ENCODE measurements at places on chromosomes 13 and 19. TPM values are rescaled to one million over a fixed set of nuclear protein-coding genes. Genes with fewer than 3 reads are reported as not detected.

DNA sequence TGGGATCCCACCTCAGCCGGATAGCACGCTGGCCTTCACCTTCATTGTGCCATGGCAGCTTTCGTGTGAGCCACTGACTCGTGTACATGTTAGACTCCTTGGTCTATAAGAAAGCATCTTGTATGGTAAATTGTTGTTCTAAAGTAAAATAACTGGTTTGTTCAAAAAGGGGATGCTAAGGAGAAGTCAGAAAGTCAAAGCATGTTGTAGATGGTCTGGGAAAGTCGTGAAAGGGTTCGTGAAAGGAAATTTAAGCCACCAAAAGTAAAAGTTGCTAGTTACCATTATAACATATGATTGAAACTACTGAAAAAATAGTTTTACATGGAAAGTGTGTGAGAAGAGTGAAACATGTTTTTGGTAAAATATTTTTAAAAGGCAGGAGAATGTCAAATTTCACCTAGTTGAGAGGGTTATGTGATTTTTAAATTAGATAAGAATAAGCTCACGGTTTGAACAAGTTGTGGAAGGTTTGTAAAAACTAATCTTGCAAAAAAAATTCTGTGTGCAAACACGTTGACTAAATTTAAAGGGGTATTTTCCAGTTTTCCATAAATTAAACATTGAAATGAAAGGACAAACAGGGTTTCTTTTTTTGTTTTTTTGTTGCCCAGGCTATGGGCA lies 23.4 kb downstream of the DPRX start:
- DNase-seq = no peak

DNA sequence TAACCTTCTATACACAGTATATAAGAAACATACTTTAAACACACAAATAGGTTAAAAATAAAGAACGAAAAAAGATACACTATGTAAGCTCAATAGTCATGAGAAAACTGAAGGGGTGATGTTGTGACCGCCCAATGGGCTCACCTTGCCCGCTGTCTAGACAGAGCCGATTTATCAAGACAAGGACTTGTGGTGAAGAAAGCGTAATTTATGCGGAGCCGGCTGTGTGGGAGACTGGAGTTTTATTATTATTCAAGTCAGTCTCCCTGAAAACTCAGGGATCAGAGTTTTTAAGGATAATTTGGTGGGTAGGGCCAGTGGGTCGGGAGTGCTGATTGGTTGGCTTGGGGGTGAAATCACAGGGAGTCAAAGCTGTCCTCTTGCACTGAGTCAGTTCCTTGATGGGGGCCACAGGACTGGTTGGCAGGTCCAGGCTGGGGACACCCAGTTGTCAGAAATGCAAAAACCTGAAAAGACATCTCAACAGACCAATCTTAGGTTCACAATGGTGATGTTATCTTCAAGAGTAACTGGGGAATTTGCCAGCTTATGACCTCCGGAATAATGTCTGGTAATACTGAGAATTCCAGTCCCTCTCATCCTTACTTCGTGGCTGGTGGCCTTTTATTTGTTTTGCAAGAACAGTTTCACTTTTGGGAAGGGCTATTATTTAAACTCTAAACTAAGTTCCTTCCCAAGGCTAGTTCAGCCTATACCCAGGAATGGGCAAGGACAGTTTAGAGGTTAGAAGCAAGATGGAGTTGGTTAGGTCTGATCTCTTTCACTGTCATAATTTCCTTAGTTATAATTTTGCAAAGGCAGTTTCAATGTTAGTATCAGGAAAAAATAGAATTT lies 96.6 kb downstream of the UBL3 start:
- no peak for DNase-seq

GRCh38 chr19:16429066-16429758 lies 42.6 kb downstream of the EPS15L1 start:
- DNase-seq = no peak

- no peak for DNase-seq
Observed at GRCh38 chr19:3207461-3208242, 16.8 kb upstream of the CELF5 start.

DNA sequence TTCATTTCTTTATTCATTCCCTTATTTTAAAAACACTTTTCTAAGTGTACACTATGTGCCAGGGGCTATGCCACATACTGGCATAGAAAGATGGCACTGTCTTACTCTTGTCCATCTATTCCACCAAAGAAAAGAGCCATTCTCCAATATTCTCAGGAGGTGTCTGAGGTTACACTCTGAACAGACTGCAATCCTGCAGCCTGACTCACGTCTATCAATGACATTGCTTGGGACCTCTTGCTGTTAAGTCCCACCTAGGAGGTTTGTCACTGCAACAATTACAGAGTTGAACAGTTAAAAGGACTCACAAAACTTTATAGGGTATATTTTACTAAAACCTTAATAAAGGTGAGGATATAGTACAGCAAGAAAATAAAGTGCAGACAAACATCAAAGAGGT lies 512.9 kb upstream of the HTR2A start:
- DNase-seq = no peak

DNA sequence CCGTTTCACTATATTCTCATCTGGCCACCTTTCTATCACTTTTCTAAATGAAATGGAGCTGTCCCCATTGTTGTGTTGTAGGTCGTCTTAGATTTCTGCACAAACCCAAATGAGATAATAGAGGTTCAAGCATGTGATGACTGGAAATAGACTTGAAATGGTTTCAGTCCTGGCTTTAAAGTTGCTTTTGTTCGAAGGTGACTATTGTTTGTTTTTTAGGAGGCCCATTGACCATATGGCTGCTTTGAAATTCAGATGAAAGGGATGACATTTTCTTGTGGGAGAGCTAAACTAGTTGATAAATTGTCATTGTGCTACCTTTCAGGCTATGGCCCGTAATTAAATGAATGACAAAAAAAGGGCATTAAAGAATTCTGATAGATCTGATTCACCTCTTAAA lies 583.7 kb downstream of the GPC6 start:
- DNase-seq = no peak

DNA sequence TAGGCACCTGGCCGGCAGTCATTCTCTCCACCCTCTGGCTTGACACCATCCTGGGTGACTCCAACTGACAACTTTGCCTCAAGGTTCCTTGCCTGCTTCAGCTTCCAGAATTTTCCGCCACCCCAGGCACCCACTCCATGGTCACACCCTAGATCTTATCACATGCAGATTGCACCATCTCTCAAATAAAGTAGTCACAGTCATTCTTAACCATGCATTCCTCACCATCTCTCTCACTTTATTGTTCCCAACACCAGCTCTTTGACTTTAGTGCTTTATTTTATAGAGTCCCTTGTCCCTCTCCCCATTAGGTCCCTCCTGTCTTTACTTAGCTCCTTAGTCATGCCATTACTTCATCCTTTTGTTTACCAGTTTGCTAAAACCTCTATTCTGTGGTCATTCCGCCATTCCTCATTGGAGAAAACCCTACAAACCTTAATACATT lies 351.7 kb downstream of the SPRY2 start:
- no peak for DNase-seq

- DNase-seq = no peak
Observed at GRCh38 chr19:277131-277530, 14.1 kb downstream of the PLPP2 start.

- DNase-seq = no peak
Observed at GRCh38 chr19:41646589-41647204, 19.8 kb upstream of the CEACAM4 start.

DNA sequence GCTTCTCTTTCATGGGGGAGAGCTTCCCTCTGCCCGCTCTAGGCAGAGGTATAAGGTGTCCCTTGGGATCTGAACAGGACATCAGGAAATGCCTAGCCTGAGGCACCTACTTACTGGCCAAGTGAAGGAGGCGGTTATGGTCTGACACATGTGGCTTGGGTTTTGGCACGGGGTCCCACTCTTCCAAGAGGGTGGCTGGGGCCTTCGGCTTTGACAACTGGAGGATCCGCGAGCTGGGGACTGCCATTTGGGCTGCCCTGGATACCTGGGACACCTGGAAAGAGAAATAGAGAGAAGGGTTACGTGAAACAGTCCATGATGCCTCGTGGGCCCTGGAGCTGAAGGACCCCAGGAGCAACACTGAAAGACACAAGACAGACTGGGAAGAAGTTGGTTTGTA lies 22.4 kb upstream of the MIER2 start:
- no peak for DNase-seq

- no peak for DNase-seq
Observed at GRCh38 chr13:63693696-63694095, 2278.0 kb upstream of the PCDH20 start.

- no peak for DNase-seq
Observed at GRCh38 chr13:109785892-109786450, 412 bp downstream of the IRS2 start.

GRCh38 chr13:82802528-82802927 lies 1079.7 kb downstream of the SLITRK1 start:
- no peak for DNase-seq

DNA sequence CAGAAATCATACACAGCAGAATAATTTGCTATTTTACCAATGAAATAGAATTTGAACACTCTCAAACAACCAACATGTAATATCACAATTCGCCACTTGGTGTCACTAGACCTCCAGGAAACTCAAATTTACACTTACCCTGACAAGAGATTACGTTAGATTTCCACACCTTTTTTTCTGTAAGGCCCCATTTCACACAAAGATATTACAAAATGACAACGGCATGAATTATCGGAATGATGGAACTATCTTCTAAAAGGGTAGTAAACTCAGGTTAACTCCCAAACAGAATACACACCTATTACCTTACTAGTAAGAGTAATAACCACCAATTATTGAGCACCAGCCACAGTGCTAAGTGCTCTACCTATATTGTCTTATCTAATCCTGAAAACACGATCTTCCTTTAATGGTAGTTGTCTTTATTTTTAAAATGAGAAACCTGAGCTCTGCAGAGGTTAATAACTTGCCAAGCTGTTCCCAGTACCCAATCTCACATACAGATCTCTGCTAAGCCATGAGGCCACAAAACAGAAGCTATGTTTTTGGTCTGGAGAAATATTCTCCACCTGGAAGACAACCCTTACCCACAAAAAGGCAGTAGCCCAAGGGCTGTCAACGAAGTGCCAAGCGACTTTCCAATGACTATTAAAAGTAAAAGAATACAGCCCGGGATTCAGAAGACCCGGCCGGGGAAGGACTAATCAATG lies 152.4 kb downstream of the DCLK1 start:
- DNase-seq = peak; percentile 35

GRCh38 chr19:41219924-41220567 lies 1.0 kb downstream of the AXL start:
- no peak for DNase-seq

Gene PLIN5
- 1.8 TPM for polyA plus RNA-seq

Gene ZNF345
- 23.5 TPM for polyA plus RNA-seq

Gene STOML3
- 0.35 TPM for polyA plus RNA-seq

Gene NRTN
- 1.7 TPM for polyA plus RNA-seq

Gene TMEM161A
- 19.8 TPM for polyA plus RNA-seq

Gene RAB8A
- polyA plus RNA-seq = 63.5 TPM

Gene RNF17
- polyA plus RNA-seq = not detected

Gene ZNF573
- 26.3 TPM for polyA plus RNA-seq

Gene STAP2
- polyA plus RNA-seq = 40.3 TPM

Gene CD22
- polyA plus RNA-seq = 5.3 TPM
